ENCODE measurements at places on chromosomes 7 and 10.
A peak's percentile ranks its signal among the peaks of the same experiment; 100 is the strongest.

DNA sequence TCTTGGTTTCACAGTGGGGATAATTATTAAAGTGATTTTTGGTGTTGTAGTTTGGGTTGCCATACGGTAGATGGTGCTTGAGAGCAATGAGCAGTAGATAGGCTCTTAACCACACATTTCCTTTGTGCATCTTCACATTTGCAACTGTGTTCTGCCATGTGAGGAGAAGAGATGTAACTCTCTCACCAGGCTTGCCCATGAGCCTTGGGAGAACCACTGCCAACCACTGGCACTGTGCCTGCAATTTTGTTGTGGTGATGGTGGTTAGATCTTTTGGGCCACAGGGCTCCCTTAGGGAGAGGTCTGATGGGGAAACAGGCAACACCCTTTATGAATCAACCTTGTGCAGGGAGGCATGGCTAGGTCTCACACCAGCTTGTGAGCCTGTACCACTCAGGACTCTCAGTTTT, 204.3 kb downstream of the CCDC7 start:
- no peak for DNase-seq

- no peak for DNase-seq
Observed at GRCh38 chr7:77674878-77675277, 21.4 kb upstream of the RSBN1L start.

GRCh38 chr7:73431041-73431835, 2.3 kb upstream of the FZD9 start:
- no peak for DNase-seq

DNA sequence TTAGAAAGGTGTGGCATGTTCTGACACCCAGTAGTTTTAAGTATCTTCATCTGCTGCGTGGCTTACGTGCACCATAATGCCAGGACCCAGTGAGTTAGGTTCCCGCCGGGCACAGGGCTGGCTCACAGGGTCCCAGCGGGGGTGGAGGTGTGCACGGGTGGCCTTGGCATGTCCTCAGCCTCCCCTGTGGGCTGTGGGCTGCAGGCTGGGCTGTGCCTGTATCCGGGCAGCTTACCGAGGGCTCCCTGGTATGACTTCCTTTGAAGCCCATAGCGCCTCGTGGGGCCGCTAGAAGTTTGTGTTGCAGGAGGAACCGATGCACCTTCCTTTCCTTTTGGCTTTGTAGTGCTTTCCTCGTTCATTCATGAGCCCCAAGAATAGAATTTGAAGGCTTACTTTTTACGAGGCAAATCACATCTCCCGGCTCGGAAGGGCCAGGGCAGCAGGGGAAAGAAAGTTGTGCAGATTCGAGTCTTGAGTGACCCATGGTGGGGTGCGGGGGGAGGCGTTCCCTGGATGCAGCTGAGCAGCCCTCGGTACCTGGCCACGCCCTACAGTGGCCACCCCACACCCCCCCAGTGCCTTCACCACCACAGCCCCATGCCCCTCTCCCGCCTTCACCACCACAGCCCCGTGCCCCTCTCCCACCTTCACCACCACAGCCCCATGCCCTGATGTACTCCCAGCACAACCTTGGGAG, 113.2 kb downstream of the WDR37 start:
- no peak for DNase-seq

DNA sequence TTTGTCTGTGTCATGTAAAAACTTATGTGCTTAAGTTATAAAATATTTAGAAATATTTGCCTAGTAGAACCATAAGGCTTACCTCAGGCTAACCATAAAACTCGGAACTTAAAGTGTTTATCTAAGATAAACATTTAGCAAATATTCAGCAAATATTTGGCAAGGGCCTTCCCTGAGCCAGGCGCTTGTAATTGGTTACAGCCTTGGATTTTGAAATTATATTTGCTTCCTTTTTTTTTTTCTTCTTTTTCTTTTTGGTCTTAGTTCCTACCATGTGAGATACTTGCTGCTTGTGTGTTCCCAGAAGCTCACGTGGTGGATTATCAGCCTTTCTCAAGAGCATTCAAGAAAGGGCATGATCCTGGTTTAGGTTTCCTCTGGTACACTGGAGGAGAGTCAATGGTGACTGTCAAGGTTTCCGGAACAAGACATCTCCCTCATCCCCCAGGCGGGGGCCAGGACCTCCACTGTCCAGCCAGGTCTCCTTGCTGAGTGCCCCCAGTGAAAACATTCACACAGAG, 5.2 kb upstream of the BRI3 start:
- no peak for DNase-seq

GRCh38 chr7:3168869-3169268, 125.2 kb upstream of the CARD11 start:
- DNase-seq: no peak

GRCh38 chr10:86520871-86521677, 518 bp downstream of the WAPL start:
- DNase-seq: peak; percentile 75

- DNase-seq: no peak
Observed at GRCh38 chr7:66348531-66348930, 143.4 kb downstream of the TPST1 start.

- peak; percentile 42 for DNase-seq
Observed at GRCh38 chr10:10209167-10209566, 808.5 kb upstream of the CELF2 start.

DNA sequence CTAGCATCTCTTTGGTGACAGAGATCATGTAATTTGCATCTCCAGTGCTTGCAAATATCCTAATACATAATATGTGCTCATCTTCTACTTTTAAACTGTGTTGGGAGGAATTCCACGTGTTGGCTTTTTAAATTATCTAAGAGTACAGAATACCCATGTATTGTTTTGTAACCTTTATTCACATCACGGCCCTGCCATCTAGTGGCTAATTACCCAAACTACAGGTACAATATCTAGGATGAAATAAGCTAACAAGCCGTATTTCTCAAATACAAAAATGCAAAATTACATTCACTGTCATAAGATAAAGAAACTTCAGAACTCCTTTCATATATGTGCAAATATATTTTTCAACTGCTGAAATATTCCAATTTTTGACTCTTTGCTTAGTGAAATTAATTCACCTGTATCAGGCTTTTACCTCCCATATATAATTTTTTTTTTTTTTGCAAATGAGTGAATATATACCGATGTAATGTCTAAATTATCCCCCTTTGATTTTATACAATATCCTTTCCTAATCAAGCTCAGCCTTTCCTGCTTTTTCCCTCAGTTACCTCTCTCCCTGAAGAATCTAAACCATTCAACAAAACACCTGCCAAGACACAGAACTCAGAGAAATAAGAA, 30.3 kb upstream of the LSM8 start:
- DNase-seq: no peak

DNA sequence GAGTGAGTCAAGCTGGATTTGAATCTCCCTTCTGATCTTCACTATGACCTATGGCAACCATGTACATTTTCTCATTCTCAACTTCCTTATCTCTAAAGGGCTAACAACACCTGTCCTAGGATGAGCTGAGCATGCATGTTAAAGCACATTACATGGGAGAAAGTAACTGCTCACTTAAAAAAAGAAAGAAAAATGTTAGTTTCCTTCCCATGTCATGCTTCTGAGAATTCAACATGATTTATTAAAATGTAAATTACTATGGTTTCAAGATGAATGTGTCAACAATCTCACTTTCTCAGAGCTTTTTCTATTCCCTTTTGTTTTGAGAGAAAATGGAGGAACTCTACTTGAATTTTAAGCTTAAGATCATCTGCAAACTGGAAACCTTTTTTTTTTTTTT, 295.3 kb downstream of the SKIDA1 start:
- DNase-seq: no peak

- no peak for DNase-seq
Observed at GRCh38 chr10:78565841-78566240, 502.9 kb upstream of the ZMIZ1 start.

DNA sequence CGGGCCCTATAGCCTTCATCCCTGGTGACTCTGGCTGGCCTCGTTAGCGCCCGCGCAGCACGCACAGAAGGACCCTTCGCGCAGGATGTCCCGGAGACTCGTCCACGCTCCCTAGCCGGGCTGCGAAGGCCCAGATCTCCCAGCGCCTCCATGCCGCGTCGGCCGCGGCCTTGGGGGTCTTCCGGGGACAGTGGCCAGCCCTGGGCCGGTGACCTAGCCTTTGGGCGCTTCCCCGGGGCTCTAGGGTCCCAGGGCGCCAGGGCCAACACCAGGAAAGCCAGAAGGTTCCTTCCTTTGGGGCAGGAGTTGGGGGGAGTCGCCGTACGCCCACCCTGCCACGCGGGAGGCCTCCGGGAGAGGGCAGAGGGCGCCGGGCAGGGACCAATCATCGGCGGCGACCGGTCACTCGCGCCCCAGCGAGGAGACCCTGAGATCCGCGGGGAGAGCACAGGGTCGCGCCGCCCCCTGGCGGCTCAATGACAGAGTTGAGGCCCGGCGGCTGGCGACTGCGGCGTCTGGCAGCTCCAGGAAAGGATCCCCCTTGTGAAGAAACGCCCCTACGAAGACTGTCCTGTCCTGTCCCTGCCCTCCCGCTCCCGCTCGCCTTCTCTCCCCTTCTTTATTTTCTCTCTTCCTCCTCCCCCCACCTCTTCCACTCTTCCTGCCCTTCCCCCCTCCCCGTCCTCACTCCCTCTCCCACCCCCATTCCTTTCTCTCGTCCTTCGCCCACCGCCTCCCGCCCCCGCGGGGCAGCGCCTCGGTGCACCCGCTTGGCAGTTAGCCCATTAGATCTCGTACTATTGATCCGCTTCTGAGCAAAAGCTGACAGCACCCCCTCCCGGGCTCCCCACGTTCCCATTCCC, 62.3 kb upstream of the LBX1 start:
- peak; percentile 78 for DNase-seq

DNA sequence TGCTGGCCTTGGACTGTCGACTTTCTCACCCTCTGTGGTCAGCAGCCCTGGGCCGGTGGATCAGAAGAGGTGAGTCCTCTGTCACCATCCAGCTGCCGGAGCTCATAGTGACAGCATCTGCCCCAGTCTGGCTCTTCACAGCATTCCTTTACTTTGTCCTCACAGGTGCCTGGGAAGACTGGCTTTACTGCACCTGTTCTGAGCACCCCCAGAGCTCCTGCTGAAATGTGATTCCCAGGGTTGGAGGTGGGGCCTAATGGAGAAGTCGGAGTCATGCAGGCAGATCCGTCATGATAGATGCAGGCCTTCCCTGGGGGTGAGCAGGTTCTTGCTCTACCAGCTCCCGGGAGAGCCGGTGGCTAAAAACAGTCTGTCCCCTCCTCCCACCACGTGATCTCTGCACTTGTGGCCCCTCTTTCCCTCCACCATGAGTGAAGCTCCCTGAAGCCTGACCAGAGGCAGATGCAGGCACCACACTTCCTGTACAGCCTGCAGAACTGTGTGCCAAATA, 171.5 kb downstream of the ZMYND11 start:
- DNase-seq: no peak

GRCh38 chr7:29764227-29764626, 42.1 kb upstream of the WIPF3 start:
- DNase-seq: no peak

DNA sequence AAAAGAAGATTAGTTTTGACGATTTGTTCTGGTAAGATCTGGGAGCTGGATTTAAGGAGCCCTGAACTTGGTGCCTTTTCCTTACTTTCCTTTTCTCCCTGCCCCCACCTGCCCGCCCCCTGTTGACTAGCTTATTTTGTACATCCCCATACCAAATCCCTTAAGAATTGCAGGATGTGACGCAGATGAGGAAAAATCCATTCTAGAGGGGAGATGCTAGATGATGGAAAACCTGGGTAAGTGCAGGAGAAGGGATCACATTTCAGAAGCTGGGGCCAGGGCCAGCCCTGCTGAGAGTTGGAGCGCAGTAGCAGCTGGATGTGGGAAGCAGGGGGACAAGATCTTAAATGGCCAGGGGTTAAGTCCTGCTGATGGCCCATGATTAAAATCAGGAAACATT, 93.9 kb downstream of the CCDC3 start:
- no peak for DNase-seq

- no peak for DNase-seq
Observed at GRCh38 chr10:89079961-89080360, 89.4 kb downstream of the FAS start.

GRCh38 chr10:7443036-7443435, 32.2 kb upstream of the SFMBT2 start:
- no peak for DNase-seq

DNA sequence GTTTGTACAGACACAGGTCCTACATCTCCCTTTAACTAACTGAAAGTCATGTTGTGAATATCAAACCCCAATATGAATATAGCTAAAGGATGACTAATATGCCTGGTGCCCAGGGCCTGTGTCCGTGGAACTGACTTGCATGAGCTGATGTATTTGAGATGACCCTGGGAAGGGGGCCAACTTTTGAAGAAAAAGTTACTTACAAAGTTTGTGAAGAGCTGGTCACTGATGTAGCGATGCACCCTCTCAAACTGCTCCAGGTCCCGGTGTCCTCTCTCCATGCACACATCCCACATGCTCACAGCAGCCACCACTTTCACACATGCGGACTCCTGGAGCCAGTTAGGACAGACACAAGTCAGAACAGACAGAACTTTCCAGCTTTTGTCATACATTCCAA, 106.2 kb downstream of the ABCC2 start:
- no peak for DNase-seq

DNA sequence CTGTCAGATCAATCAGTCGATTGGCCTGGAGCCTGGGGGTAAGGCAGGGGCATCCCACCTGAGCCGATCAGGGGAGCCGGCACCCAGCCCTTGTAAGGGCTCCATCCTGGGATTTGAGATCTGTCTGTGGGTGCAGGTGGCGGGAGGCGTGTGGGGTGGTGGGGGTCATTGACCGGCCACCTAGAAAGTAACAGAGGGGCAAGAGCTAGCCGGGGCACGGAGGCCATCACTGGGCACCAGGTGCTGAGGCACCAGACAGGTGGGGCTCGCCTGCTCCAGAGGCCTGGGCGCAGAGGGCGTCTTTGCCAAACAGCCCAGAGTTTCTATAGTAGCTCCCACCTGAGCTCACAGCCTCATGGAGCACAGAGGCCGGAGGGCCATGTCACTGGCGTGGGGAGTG, 55.5 kb upstream of the ADGRA1 start:
- DNase-seq: no peak

- no peak for DNase-seq
Observed at GRCh38 chr7:150675714-150676113, 9.8 kb upstream of the GIMAP2 start.

DNA sequence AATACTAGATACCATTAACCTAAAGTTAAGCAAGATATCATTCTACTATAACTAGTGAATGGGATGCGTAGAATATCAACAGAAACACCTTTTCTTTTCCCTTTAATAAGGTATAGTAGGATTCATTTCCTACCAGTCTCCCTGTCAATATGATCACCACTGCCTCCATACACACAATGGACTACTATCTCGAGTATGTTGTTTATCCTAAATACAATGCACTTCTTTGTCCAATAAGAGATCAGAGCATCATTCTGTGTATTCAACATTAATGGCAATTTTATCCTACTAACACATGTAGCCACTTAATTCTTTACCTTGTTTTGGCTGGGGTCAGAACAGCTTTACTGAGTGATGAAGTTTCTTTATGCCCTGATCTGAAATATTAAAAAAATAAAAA, 276.3 kb downstream of the TFEC start:
- no peak for DNase-seq

- no peak for DNase-seq
Observed at GRCh38 chr10:114343623-114344505, 60.4 kb downstream of the AFAP1L2 start.

GRCh38 chr10:90652519-90652918, 205.3 kb downstream of the HTR7 start:
- DNase-seq: no peak

GRCh38 chr7:44061645-44062179, 3.7 kb downstream of the PGAM2 start:
- no peak for DNase-seq

Data from Right ventricle myocardium superior (tissue), 1 donor.